Stimulated activated CD8-positive, alpha-beta memory T cell treated with anti-CD3 and anti-CD28 coated beads, Interleukin-4, amount 100 ng/mL, for 4 hours (primary cell): ENCODE measurements at places on chromosomes 3 and 15.

GRCh38 chr15:40063563-40064011, 24.6 kb upstream of the SRP14 start:
- no peak for DNase-seq

DNA sequence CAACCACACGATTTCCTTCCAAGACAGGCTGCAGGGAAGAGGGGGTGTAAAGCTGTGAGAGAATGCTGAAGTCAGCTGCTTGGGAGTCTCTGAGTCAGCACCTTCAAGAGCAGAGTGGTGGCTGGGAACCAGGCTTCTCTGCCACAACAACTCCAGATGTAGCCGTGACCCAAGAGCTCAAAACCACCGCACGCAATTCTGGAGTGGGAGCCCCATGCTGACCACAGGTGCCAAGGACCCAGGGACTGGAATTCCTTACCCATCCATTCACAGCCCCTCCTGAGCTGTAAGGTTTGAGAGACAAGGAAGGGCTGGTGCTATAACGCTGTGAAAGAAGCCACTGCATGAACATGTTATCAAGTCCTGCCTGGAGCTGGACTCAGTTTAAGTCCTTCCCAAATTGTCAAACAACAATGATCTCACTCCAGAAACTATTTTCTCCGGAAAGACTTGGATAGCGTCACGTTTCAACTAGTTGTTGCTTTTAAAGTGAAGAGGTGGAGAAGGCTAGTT, 61.4 kb downstream of the UMPS start:
- DNase-seq = no peak

GRCh38 chr3:502486-502885, 305.9 kb downstream of the CHL1 start:
- DNase-seq = no peak

DNA sequence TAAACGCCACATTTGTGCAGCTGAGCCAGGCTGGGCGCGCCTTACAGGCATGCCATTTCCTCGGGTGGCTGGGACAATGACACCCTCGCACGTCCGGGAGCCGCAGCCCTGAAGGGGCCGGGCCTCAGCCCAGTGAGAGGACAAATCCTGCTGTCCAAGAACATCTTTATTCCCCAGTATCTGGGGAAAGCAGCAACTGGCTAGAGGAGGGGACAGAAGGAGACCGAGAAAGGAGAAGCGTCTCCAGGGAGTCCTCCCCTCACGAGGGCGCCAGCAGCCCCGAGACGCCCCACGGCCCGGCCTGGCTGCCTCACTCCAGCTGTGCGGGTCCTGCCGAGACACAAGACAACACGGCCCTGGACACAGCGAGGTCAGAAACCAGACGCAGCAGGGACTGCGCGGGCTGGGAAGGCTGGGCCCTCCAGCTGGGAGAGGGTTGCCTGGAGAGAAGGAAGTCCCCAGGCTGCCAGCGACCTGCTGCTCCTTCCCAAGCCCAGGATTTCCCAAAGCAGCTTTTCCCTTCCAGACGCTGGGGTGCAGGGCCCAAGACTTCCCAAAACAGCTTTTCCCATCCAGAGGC, 130.2 kb downstream of the CHSY1 start:
- no peak for DNase-seq

- DNase-seq = no peak
Observed at GRCh38 chr3:120177707-120178306, 83.6 kb upstream of the GSK3B start.

DNA sequence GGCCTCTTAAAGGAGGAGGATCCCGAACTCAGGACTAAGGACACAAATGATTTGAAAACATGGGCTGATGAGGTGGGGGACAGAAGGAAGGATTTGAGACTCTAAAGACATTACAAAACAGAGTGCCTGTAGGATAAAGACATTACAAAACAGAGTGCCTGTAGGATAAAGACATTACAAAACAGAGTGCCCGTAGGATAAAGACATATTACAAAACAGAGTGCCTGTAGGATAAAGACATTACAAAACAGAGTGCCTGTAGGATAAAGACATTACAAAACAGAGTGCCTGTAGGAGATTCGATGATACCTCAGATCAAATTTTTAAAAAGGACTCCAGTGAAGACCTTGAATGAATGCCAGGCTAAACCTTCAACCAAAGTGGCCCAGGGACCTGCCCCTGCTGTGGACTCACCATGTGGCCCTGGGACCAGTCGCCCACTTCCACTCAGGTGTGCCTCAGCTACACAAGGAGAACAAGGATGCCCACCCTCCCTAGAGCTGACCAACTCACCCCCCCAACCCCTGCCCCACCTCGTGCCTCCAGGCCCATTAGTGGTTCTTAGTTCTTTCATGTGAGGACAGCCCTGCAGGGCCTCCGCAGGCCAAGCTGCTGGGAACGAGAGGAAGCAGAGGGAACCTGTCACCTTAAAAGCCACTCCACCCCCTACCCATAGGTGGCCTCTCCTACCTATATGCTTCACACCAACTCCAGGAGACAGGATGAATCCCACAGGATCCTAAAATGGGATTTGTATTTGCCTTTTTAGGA, 59.8 kb downstream of the SH3BP5 start:
- DNase-seq = no peak

GRCh38 chr3:59963676-59964075, 913.9 kb upstream of the CFAP20DC start:
- DNase-seq = no peak

GRCh38 chr3:123409443-123410148, 39.3 kb downstream of the ADCY5 start:
- DNase-seq = no peak

DNA sequence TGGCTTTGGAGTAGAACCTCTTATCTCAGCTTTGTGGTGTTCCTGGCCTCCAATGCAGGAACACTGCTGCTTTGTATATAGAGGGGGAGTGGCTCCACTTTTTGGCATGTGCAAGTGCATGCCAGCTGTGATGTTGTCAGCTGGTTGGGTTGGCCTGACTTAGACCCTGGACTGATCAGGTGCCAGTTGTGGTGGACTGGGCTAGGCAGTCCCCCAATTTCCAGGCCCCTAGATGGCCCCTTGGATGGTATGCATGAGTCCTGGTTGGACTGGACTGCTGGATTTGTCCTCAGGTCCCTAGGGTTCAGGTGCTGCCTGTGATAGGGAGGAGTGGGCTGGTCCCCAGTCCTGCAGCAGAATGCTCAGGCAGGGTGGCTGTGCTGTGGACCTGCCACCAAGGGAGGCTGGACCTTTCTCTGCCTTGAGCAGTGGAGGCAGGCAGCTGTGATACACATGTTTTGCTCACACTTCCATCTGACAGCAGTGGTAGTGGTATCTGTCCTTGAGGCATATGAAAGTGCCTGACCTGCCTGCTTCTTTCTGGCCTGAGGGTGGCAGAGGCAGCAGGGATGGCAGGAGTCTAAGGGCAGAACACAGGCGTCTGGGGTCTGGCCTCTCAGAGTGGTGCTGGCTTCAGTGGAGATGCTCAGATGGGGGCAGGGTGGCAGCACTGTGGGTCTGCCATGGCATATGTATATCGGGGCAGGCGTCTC, 74.8 kb downstream of the STXBP5L start:
- no peak for DNase-seq
